Psoas muscle (tissue), 8 donors: ENCODE measurements at places on chromosomes 7 and 10. TPM values are rescaled to one million over a fixed set of nuclear protein-coding genes. Genes with fewer than 3 reads are reported as not detected.

GRCh38 chr7:142870566-142871259 is 14.8 kb downstream of the TRPV6 start:
- DNase-seq, result no peak

DNA sequence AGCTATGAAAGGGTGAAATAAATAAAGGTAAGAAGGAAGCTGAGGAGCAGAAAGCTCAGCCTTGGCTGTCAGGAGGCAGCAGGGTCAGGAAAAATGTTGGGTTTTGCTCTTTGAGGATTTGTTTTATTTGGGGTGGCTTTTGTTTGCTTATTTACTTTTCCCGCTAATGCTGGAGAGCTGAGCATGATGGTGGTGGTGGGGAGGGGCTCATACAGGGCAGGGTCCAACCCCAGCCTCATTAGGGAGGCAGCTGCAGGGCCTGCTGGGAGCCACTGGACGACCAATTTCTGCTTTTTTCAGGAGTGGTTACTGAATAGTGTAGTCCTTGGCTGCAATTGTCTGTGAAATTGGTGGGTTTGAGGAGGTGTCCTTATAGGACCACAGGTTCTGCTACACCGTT is 36.3 kb downstream of the CCM2 start:
- no peak for DNase-seq

ATP5F1C gene
- total RNA-seq, result 210 TPM

DNA sequence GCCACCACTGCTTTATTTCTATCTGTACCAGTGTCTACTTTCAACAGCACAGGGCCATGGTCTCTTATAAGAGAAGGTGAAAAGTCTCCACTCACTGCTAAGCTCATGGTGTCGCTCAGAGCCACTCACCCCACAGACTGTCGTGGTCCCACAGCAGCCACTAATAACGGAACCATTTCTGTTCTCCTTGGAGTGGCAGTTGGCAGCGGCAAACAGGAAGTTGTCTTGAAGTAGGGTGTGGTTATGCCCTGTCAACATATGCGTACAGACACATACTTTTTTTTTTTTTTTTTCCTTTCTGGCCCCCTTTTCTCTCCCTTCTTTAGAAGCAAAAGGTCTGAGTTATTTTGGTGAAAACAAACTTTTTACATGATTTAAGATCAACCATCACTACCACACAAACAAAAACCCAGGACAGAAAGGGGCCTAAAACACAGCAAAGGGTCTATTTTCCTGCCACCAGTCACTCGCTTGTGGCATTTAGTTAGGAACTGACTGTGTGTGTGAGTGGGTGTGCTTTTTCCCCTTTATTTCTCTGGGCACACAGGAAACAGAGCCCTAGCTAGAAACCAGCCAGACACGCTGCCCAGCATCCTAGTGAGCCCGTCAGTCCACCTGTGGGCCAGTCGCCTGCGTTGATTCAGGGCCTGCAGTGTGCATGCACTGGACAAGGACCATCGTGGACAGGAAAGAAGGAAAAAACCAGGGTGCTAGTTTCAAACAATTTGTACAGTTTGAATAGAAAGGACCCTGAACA is 96.7 kb upstream of the EFCAB10 start:
- peak; percentile 28 for DNase-seq

DNA sequence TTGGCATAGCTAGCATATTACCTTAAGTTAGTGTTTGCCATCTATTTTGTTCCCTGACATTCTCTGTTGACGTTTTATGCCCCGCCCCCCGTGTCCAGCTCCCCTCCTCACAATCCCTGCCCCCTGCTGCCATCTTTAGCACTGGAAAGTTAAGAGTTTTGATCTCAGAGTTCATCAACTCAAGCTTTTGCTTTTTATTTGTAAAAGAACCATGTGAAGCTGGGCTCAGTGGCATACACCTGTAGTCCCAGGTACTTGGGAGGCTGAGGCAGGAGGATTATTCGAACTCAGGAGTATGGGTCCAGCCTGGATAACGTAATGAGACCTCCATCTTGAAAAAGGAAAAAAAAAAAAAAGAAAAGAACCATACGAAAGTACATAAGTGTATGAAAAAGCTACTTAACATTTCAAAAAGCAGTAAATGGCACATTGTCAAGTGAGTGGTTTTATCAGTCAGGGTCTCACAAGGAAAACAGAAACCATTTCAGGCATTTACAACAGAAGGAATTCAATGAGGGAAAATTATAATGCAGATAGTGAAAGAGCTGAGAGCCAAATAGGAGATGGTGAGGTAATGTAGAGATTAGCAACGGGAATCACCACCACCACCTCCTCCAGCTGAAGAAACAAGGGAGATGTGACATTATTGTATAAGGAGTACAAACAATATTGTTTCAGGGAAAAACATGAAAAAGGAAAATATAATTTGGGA is 64.9 kb downstream of the MCU start:
- DNase-seq, result no peak

GRCh38 chr7:128194533-128195282 is 46.4 kb upstream of the LEP start:
- no peak for DNase-seq

- DNase-seq, result no peak
Measured at GRCh38 chr10:11208243-11208642, 190.6 kb downstream of the CELF2 start.

- no peak for DNase-seq
Measured at GRCh38 chr7:36276428-36277248, 113.0 kb upstream of the ANLN start.

- DNase-seq, result no peak
Measured at GRCh38 chr7:27739301-27739908, 557 bp upstream of the TAX1BP1 start.

NODAL gene
- total RNA-seq, result not detected

GRCh38 chr7:43666938-43667337 is 62.4 kb downstream of the COA1 start:
- no peak for DNase-seq

NSMCE4A gene
- total RNA-seq, result 10.7 TPM

PIP gene
- total RNA-seq, result not detected

- DNase-seq, result no peak
Measured at GRCh38 chr10:124125305-124126116, 32.1 kb upstream of the CHST15 start.

FAM25G gene
- not detected for total RNA-seq

ANAPC16 gene
- 110 TPM for total RNA-seq

GRCh38 chr7:98175260-98175940 is 35.8 kb upstream of the BHLHA15 start:
- DNase-seq, result no peak

DNA sequence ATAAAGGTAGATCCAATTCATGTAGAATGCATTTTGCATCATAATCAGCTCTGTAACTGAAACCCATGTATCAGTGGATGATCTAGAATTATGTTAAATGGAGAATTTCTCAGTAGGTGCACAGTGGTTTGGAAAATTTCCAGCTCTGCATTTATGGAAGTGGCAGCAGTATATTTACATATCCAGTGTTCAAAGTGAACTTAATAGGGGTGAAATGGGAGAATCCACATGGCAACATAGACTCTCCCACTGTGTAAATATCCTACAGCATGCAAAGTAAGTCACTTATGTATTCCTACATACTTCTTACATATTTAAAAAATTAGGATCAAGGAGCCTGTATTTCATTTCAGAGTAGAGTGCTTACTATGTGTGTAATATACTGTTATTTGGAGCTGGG is 35.3 kb downstream of the CDC14C start:
- no peak for DNase-seq

GRCh38 chr7:45585628-45586027 is 11.5 kb downstream of the ADCY1 start:
- DNase-seq, result no peak

- no peak for DNase-seq
Measured at GRCh38 chr7:94449151-94449725, 54.5 kb downstream of the COL1A2 start.

DNA sequence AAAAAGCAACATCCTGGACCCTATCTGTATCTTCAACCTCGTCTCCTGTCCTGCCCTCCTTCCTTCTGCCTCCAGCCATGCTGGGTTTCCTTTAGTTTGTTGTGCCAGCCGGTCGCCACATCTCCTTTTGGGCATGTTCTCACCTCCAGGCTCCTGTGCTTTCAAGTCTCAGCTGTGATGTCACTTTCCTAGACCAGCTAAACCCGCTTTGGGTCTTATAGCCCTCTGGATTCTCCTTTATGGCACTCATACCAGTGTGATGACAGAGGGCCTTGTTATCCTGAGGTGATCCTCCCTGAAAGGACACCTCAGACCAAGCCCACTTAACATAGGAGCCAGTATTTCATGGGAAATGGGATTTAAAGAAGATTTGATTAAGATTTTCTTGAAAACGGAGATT is 108.6 kb downstream of the EMX2 start:
- DNase-seq, result no peak
